ENCODE measurements at places on chromosomes 3 and 15. TPM values are rescaled to one million over a fixed set of nuclear protein-coding genes. Genes with fewer than 3 reads are reported as not detected.

Gene PLSCR4
- total RNA-seq: 12.3 TPM

GRCh38 chr3:13578251-13578650, 29.3 kb downstream of the FBLN2 start:
- no peak for DNase-seq

Gene LNP1
- total RNA-seq: 3.7 TPM

GRCh38 chr3:126402666-126403302, 8.1 kb downstream of the CFAP100 start:
- no peak for DNase-seq

Gene SH2D7
- not detected for total RNA-seq

DNA sequence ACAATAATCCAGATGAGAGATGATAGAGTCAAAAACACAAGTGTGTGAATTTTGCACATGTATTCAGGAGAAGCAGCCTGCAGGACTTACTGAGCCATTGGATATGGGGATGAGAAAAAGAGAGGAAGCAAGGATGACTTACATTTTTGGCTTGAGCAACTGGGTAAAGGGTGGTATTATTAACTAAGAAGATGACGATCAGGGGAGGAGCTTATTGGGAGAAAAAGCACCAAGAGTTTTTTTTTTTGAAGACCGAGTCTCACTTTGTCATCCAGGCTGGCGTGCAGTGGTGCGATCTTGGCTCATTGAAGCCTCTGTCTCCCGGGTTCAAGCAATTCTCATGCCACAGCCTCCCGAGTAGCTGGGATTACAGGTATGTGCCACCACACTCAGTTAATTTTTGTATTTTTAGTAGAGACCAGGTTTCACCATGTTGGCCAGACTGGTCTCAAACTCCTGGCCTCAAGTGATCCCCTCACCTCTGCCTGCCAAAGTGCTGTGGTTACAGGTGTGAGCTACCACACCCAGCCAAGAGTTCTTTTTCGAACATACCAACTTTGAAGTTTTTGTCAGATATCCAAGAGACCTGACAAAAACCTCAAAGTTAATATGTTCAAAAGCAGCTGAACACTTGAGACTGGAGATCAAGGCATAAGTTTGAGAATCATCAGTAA, 14.8 kb upstream of the SH3BP5 start:
- no peak for DNase-seq

Gene SLC2A2
- 0.51 TPM for total RNA-seq

Gene TEX9
- 0.44 TPM for total RNA-seq
